Activated CD4-positive, alpha-beta memory T cell treated with anti-CD3 and anti-CD28 coated beads, Interleukin-2, amount 10 ng/mL, durations not matched to agents 7 days and 5 days (primary cell): ENCODE measurements at places on chromosomes 5 and 9.
A peak's percentile ranks its signal among the peaks of the same experiment; 100 is the strongest.

DNA sequence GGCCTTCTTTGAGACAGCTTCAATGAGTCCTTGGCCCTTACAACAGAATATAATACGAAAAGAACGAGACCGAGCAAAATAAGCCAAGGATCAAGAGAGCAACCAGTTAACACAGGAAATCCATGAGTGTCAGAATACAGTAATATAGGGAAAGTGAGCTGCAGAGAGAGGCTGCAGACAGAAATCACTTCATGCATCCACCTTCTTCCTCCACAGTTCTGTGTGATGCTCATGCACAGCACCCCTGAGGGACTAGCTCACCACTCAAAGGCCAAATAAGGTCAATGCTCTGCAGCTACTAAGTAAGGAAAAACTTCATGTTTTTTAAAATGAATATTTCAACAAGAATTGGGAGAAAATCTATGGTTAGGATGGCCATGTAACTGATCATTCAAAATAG, 257.1 kb downstream of the MCTP1 start:
- DNase-seq, result no peak

DNA sequence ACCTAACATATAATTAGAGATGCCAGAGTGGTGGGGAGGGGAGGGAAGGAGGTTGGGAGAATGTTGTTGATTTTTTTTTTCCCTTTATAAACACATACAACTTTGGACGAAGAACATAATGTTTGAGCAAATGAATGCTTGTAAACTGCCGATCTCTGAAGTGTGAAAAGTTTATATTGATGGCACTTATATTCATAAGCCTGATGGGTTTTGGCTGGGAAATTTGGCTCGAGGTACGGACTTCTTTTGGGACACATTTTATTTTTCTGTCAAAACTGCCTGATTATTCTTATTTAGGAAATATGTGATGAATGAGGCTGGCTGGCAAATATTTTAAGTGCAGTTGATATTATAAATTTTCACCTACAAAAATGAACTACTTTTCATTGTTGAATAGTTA, 9.9 kb downstream of the DAPK1 start:
- DNase-seq, result no peak

DNA sequence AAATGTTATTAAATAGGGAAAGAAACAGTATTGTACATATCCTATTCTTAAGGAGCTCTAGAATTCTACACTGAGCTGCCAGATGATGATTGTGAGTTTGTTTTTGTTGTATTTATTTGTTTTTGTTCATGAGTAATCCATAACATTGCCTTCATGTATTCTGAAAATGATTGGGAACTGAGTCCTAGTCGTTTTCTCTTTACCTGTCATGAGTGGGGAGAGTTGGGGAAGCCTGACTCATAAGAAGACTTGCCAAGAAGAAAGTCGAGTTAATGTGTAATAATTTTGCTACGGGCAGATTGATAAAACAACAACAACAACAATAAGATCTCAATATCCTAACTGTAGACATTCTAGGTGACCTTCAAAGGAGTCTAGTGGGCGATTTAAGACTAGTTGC, 103.8 kb downstream of the ANKRD55 start:
- DNase-seq, result no peak

GRCh38 chr5:4855036-4855435, 285.1 kb upstream of the ADAMTS16 start:
- no peak for DNase-seq

- peak; percentile 20 for DNase-seq
Measured at GRCh38 chr5:78887384-78888118, 97.6 kb downstream of the ARSB start.

DNA sequence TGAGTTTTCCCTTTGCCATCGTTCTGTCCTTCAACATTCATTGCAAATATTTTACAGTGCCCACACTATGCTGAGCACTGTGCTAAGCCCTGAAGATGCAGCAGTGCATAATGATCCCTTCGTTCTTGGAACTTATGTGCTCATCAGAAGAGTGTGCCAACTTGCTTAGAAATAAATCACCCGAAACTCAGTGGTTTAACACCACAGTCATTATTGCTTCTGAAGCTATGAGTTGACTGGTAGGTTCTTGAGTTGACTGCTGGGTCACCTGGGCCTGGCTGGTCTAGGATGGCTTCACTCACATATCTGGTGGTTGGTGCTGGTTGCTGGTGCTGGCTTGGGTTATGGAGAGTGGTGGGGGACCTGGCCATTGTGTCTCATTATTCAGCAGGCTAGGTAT, 20.9 kb downstream of the PCSK5 start:
- no peak for DNase-seq

DNA sequence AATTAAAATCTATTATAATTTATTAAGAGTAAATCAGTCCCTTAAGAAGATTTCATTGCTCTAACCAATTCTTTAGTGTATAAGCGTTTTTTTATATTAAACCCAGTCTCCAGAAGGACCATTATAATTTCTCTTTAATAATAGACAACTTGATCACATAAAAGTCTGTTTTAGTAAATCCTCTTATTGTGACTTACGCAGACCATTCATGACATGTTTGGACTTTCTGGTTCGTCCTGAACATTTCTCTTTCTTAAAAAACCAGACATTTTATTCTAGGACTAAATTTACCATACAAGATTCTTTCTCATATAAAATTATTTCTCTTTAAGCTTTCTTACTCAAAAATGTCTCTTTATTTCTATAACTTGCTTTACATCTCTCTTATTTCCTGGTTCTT, 196.2 kb upstream of the RAI14 start:
- no peak for DNase-seq

- no peak for DNase-seq
Measured at GRCh38 chr5:83388608-83389007, 82.9 kb upstream of the VCAN start.

- DNase-seq, result no peak
Measured at GRCh38 chr9:126049088-126049487, 277.5 kb upstream of the MVB12B start.
